H1 (cell line): ENCODE measurements at places on chromosomes 16 and 17.

DNA sequence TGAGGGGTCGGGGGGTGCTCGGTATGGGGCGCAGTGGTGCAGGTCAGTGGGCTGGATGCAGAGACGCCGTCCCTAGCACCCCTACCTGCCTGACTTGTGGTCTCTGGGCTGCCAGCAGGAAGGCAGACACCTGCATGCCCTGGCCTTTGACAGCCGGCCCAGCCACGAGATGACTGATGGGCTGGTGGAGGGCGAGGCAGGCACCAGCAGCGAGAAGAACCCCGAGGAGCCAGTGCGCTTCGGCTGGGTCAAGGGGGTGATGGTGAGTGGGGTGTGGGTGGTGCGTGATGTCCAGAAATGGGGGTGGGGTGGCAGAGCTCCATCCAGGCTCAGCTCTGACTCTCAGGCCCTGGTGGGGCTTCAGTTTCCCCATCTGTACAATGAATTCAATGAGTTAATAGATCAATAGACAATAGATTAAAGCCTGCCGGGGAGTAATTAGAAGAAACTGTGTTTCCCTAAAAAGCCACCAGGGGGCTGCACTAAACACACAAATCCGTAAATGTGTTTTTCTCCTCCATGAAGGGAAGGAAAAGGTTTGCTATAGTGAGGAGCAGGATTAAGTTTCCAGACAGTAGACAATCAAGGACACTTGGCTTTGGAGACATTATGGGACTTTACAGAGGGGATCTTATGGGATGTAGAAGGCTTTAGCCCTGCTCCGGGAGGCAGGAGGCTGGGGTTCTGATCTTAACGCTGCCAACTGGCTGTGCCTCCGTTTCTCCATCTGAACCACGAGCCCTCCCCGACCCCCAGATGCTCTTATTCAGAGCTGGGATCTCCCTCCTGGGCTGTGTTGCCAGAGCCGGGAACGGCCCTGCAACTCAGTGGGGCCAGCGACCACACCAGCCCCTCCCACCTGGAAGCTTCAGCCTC, 2.2 kb downstream of the SLC12A3 start:
- no peak for DNase-seq

- no peak for DNase-seq
These were observed 145.2 kb downstream of the SDK2 start for GRCh38 chr17:73498886-73499554.

GRCh38 chr17:65314212-65314611, 177.0 kb downstream of the RGS9 start:
- DNase-seq: no peak

GRCh38 chr16:12416136-12416787, 387.4 kb downstream of the CPPED1 start:
- DNase-seq: no peak

GRCh38 chr16:89095491-89095951, 1.9 kb downstream of the ACSF3 start:
- peak; percentile 36 for DNase-seq

DNA sequence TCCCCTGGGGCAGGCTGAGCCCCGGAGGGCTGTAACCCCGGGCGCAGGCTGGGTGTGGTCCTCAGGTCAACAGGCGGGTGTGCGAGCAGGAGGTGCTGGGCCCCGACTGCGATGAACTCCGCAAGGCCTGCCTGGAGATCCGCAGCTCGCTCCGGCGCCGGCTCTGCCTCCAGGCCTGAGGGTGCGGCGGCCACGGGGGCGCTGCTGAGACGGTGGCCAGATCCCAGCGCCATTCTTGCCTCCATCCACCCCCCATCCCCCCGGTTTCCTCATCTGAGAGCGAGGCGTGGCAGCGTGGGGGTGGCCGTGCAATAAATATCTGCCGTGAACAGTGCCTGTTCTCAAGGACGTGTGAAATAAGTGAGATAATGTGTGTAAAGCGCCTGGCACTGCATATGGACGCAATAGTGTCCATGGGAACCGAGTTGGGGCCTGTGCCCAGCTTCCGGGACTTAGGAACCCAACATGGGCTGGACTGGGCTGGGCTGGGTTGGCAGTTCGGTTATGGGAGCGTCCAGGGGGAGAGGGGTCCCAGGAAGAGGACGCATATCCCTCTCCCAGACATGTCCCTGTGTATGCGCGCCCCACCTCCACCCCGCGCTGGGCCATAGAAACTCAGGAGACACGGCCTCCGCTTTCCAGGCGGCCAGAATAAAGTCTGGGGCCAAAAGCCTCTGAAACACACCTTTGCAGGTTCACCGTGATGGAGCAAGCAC, 15.0 kb downstream of the ZNF213 start:
- peak; percentile 87 for DNase-seq

DNA sequence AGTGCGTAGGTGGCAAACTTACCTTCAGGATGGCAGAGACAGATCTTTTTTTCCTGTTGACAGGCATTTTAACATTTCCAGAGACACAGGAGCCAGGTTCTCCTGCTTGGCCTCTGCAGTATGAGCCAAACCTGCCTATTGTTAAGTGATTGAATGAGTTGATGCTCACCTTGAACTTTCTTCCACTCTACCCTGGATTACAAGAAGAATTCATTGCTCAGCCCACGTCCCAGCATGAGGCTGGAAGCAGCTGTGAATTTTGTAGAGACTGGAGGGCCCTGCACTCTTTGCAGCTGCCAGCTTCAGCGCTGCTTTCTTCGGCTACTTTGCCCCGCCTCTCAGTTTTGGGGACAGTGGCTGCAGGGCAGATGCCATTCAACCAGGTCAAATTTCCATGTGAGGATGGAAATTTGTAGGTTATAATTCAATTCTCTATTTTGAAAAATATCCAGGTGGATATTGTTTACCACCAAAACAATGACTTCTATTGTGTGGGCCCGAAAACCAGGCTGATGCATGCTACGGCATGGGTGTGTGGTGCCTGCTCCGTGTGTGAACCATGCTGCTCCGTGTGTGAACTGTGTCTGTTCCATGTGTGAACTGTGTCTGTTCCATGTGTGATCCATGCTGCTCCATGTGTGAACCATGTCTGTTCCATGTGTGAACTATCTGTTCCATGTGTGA, 75.2 kb upstream of the METTL9 start:
- DNase-seq: no peak

DNA sequence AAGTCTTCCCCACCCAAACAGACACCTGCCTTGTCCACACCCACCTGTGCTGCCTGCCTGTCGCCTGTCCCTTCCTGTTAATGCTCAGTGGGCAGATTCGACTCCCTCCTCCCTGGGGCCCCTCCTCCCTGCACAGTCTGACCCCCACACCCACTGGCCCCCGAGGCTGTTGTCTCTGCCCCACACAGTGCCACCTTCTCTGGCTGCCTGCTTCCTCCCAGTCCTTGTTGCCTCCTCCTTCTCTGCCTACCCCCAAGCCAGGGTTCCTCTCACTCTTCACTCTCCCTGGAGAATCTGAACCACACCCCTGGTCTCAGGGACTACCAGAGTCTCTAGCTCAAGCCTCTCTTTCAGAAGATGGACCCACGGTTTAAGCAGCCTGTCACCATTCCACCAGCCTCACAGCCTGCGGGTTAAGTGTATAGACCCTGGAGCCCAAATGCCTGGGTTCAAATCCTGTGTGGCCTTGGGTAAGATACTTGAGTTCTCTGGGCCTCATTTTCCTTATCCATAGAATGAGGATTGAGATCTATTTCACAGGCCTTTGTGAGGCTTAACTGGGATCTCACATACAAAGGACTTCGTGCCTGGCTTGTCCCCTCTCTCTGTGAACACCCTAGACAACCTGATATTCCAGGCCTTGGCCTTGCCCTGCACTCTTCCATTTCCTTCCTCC, 3.8 kb upstream of the ARHGAP23 start:
- no peak for DNase-seq

DNA sequence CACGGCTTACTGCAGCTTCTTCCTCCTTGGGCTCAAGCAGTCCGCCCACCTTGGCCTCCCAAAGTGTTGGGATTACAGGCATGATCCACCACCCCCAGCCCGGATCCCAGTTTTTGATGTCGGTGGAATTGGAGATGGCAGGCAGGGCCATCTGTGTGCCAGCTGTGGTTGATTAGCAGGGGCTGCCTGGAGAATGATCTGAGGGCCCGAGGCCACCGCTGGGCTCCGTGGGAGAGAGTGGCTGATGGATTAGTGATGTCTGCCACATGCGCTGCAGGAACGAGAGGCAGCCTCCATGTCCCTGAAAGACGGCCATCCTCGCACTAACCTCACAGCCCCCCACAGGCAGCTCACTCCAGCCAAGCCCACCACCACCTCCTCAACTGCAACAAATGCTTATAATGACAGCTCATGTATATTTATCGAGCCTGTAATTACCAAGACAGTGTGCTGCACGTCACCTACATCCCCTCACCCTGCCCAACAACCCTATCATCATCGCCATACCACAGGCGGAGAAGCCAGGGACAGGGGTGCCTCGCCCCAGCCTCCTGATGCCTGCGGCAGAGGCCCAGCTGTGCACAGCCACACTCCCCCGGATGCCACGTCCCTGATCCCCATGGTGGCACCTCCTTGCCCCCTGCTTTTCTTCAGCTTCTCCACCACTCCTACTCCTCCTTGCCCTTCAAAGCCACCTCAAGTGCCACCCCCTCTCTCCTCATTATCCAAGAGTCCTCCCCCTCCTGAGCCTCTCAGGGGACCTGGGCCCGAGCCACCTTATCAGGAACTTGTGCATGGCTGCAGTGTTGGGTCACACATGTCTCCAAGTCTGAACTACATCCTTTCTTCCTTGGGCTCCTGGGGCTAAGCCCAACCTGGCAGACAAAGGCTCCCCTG, 33.2 kb downstream of the ACTG1 start:
- no peak for DNase-seq

DNA sequence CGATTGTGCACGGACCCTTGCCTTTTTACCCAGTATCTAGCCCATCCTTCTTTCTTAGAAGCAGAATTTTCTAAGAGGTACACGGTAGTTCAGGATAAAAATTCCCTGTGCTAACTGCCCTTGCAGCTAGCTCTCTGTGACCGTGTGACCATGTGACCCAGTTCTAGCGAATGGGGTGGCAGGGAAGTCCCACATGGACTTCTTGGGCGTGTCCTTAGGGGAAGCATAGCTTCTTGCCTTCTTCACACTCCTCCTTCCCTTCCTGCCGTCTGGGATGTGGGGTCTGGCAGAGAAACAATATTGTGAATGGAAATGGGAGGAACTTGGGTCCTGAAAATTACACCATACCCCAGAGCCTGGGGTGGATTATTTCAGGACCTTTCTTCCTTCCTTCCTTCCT, 670.7 kb downstream of the MAF start:
- no peak for DNase-seq

DNA sequence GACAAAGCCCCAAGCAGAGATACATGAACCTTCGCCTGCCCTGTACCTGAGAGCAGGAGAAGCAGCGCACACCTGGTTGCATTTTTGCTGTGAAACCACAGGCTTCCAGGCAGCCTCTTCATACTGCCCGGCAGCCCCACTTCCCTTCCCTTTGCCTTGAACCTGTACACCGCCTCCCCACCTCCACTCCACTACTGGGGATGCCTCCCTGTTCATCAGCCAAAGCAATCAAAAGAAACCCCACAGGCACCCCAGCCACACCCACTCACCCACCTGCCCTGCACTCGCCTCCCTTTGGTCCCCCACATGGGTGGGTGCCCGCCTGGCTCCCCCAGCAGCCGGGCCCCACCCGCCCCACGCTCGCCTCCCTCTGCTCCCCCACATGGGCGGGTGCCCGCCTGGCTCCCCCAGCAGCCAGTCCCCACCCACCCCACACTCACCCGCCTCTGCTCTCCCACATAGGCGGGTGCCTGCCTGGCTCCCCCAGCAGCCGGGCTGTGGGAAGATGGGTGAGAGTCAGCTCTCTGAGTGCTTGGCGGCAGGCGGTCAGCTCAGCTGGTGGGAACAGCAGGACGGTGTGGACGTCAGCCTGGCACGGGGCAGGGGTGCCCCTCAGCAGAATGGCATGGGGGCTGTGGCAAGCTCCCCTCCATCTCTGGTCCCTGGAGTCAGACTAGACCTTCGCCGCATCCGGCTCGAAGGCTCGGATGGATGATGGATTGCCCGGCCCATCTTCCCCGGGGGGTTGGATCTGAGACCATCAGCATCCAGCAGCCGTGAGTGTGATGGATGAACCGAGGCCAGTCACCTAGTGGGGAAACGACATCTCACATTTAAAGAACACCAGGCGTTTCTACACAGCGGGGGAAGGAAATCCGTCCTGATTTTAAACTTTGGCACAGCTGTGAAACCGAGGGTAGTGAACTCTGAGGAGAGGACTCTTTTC, 135.6 kb downstream of the BANP start:
- no peak for DNase-seq

- no peak for DNase-seq
These were observed 39.8 kb downstream of the HSBP1 start for GRCh38 chr16:83847371-83848225.

DNA sequence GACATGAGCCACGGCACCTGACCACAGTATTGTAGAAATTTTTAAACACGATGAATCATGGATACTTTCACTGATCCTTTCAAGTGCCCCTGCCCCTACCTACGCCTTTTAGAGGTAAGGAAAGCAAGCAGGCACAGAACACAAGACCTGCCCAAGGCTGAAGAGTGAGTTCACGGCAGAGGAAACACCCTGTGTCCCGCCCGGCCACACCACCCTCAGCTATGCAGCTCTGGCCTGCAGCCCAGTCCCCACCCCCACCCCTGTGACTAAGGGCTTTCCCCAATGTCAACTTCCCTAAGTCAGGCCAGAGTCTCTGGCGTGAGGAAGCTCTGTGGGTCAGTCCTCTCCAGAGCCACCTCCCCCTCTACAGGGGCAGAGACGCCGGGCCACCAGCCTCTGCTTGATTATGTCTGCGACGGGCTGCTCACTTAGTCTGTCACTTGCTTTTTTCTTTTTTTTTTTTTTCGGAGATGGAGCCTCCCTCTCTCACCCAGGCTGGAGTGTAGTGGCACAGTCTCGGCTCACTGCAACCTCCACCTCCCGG, 8.4 kb downstream of the SLC16A5 start:
- DNase-seq: no peak

GRCh38 chr16:49740256-49740655, 115.7 kb downstream of the ZNF423 start:
- no peak for DNase-seq

DNA sequence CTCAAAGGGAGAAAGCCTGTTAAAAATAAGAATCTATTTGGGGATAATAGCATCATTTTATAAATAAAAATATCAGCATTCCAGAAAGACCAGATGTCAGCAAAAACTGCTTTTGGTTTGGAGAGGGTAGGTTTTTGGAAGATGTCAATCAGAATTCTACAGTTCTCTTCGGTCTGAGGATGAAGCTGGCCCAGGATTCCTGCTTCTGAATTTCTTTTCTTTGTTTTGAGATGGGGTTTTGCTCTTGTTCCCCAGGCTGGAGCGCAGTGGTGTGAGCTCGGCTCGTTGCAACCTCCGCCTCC, 31.0 kb upstream of the PITPNA start:
- DNase-seq: no peak

GRCh38 chr16:50313596-50314478, 47.5 kb downstream of the ADCY7 start:
- no peak for DNase-seq

GRCh38 chr16:35750157-35750689, 2290.8 kb downstream of the TP53TG3F start:
- DNase-seq: no peak

DNA sequence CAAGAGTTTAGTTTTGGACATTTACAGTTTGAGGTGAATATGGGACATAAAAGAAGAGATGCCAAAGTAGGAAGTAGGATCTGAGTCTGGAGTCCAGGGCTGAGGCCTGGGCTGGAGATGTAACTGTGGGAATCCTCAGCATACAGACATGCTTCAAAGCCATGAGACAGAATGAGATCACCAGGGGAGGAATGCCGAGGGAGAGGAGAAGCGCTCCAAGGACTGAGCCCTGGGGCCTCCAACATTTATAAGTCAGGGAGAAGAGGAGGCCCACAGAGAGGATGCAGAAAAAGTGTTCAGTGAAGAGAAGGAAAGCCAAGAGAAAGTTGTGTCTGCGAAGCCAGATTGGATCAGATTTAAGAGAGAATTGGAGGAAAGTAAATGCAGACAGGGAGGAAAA, 277.5 kb upstream of the MYOCD start:
- no peak for DNase-seq

GRCh38 chr17:45782889-45783592, 1.1 kb upstream of the CRHR1 start:
- DNase-seq: peak; percentile 93
